Nephron progenitor cell (in vitro differentiated cells): ENCODE measurements at places on chromosomes 1 and 21.

DNA sequence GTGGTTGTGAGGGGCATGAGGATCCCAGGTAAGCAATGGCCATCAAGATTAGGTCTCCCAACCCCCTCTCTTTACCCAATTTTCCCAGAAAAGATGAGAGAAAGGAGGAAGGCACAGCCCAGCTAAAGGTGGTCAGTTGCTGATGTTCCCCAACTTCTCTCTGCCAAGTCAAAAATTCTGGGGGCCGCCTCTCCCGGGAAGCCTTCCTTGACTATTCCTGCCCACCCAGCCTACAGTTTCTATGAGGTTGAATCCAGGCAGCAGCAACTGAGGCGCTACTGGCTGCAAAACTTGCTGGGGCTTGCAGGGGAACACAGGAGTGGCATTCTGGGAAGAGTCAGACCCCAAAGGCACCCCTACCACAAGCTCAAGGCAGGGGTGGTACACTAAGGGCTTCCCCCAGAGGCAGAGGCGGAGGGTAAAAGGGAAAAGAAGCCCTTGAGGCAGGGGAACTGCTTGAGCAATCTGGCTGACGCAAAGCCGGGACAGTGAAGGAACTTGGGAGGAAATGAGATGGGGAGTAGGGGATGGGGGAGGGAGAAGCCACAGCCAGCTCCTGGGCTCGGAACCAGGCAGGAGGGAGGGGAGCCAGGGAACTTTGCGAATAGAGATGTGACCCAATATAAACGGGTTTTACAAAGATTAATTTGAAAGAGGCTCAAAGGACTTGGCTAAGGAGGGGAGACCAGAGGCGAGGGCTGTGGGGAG is 31.2 kb downstream of the SDC3 start:
- H3K27me3 ChIP-seq = peaks cover 10% of the 10 kb centered on the region
- peaks cover under 1% of the 10 kb centered on the region for H3K36me3 ChIP-seq
- H3K4me1 ChIP-seq = peaks cover 36% of the 10 kb centered on the region
- no peak overlapping the region for H3K4me3 ChIP-seq
- DNase-seq = no peak
- H3K27ac ChIP-seq = no peak overlapping the region

DNA sequence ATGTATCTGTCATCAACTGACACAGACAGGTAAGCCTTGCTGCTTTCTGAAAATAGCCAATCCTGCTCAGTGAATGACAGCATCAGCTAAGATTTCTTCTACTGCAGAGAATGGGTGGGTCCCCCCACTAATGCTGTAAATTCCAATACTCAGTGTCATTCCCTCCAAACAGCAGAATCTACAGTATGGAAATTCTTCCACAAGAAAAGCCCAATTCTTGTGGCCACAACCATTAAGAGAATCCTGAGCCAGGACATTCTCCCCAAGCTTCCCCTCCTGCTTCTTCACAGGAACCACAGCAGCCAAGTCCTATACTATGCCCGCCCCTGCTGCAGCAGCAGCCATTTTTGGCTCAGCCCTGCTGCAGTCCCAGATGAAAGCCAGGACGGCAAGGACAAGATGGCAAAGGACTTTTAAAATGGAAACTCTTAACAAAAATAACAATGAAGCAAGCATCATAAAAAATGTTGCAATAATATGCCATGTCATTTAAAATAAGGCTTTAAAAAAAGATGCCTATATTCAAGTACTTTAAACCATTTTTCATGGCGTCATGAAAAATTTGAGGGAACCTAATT is 26.8 kb downstream of the EIF4G3 start:
- no peak overlapping the region for H3K4me3 ChIP-seq
- peak overlapping the region; percentile 89 for H3K27ac ChIP-seq
- no peak for DNase-seq
- no peaks in the 10 kb centered on the region for H3K27me3 ChIP-seq
- peaks cover 14% of the 10 kb centered on the region for H3K4me1 ChIP-seq

DNA sequence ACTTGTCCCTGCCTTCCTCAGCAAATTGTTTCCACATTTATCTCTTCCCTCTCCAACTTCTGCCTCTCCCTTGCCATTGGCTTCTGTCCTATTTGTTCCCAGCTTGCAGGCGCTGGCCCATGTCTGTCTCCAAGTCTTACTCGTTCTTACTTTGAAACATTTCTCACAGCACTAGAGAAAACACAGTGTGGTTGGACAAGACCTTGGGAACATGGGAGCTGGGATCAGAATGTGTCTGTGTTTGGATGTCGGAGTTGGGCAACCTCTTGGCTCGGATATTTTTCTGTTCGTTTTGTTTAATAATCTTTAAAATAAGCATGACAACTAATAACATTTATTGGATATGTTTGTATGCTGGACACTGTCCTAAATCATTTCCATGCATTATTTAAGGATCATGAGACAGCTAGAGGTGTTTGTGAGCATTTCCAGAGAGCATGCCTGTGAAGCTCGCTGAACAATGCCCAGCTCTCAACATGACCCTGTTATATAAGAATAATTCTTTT is 5.9 kb upstream of the BRWD1 start:
- DNase-seq = no peak
- H3K36me3 ChIP-seq = peaks cover 17% of the 10 kb centered on the region
- H3K27ac ChIP-seq = peak overlapping the region; percentile 71
- H3K4me3 ChIP-seq = no peak overlapping the region
- H3K27me3 ChIP-seq = peaks cover 3% of the 10 kb centered on the region

- peaks cover 24% of the 10 kb centered on the region for H3K4me1 ChIP-seq
- DNase-seq = no peak
- H3K36me3 ChIP-seq = no peaks in the 10 kb centered on the region
- no peak overlapping the region for H3K27ac ChIP-seq
These were observed 76.4 kb downstream of the SPATA46 start for GRCh38 chr1:162300057-162300917.

- H3K36me3 ChIP-seq = no peaks in the 10 kb centered on the region
- no peak overlapping the region for H3K4me3 ChIP-seq
- H3K27ac ChIP-seq = no peak overlapping the region
- DNase-seq = no peak
- H3K4me1 ChIP-seq = peaks cover 13% of the 10 kb centered on the region
- peaks cover 7% of the 10 kb centered on the region for H3K27me3 ChIP-seq
These were observed 17.2 kb upstream of the C8A start for GRCh38 chr1:56837244-56837939.

GRCh38 chr1:155301342-155301841 is at the start of gene PKLR:
PKLR (minus strand) TSS chr1:155301438; CDS start chr1:155301395, 43 bp downstream.
- no peak within 1 kb of the TSS for H3K27ac ChIP-seq
- no peak for DNase-seq
- peaks cover 18% of the 10 kb centered on the region for H3K4me1 ChIP-seq
- H3K36me3 ChIP-seq = no peaks in the 10 kb centered on the region
- peaks cover 27% of the 10 kb centered on the region for H3K27me3 ChIP-seq
- no peak within 1 kb of the TSS for H3K4me3 ChIP-seq

DNA sequence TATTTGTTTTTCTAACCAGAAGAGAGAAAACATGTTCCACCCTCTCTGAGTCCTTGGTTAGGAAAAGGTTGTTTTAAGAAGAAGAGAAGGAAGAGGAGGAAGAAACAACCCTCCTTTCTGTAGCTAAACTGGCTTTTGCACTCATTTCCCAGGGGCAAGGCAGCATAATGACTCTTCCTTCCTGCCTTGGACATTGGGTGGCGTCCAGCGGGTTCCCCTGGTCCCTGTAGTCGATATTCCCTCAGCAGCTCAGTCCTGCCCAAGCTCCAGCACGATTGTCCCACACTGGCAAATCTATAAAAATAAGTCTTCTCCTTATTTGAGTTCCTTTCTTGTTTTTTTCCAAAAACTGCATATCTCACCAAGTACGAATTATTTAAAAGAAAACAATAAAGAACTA is 81.2 kb downstream of the TEX35 start:
- H3K4me3 ChIP-seq = no peak overlapping the region
- DNase-seq = no peak
- peaks cover 5% of the 10 kb centered on the region for H3K4me1 ChIP-seq
- no peaks in the 10 kb centered on the region for H3K27me3 ChIP-seq
- peaks cover 15% of the 10 kb centered on the region for H3K36me3 ChIP-seq

- no peak overlapping the region for H3K4me3 ChIP-seq
- H3K36me3 ChIP-seq = no peaks in the 10 kb centered on the region
- no peak for DNase-seq
- peaks cover 38% of the 10 kb centered on the region for H3K4me1 ChIP-seq
- H3K27me3 ChIP-seq = no peaks in the 10 kb centered on the region
These were observed 73.2 kb upstream of the GADD45A start for GRCh38 chr1:67611846-67612245.

- no peaks in the 10 kb centered on the region for H3K27me3 ChIP-seq
- H3K4me1 ChIP-seq = peaks cover 30% of the 10 kb centered on the region
- DNase-seq = no peak
- peaks cover 17% of the 10 kb centered on the region for H3K36me3 ChIP-seq
- peak overlapping the region; percentile 34 for H3K27ac ChIP-seq
These were observed 38.7 kb downstream of the ETNK2 start for GRCh38 chr1:204112876-204113730.

- H3K4me1 ChIP-seq = peaks cover 16% of the 10 kb centered on the region
- H3K27ac ChIP-seq = no peak overlapping the region
- no peak overlapping the region for H3K4me3 ChIP-seq
- no peaks in the 10 kb centered on the region for H3K36me3 ChIP-seq
- H3K27me3 ChIP-seq = peaks cover 78% of the 10 kb centered on the region
- no peak for DNase-seq
These were observed 3.4 kb downstream of the LINGO4 start for GRCh38 chr1:151801846-151802245.

DNA sequence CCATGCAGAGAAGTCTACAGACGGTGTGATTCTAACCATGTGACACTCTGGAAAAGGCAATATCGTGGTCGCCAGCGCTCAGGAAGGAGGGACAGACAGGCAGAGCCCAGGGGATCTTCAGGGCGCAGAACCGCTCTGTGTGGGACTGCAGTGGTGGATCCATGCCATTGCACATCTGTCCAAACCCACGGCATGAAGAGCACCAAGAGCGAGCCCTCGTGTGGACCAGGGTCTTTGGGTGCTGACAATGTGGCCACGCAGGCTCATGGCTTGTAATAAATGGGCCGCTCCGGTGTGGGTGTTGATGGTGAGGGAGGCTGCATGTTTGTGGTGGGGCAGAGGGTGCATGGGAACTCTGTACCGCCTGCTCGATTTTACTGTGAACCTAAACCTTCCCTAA is 25.3 kb upstream of the POFUT2 start:
- peaks cover 30% of the 10 kb centered on the region for H3K27me3 ChIP-seq
- H3K4me3 ChIP-seq = no peak overlapping the region
- peaks cover 14% of the 10 kb centered on the region for H3K4me1 ChIP-seq
- no peak for DNase-seq

- H3K36me3 ChIP-seq = no peaks in the 10 kb centered on the region
- H3K27ac ChIP-seq = no peak overlapping the region
- DNase-seq = no peak
- H3K4me1 ChIP-seq = no peaks in the 10 kb centered on the region
These were observed 19.8 kb downstream of the ATP6V1G3 start for GRCh38 chr1:198520524-198521254.

GRCh38 chr1:44624268-44624901 is 49.9 kb downstream of the TMEM53 start:
- H3K27ac ChIP-seq = no peak overlapping the region
- peaks cover 1% of the 10 kb centered on the region for H3K27me3 ChIP-seq
- H3K36me3 ChIP-seq = peaks cover 13% of the 10 kb centered on the region

GRCh38 chr1:229480495-229480894 is 27.6 kb downstream of the NUP133 start:
- no peak for DNase-seq
- peaks cover 69% of the 10 kb centered on the region for H3K36me3 ChIP-seq
- no peak overlapping the region for H3K4me3 ChIP-seq
- H3K27ac ChIP-seq = no peak overlapping the region
- no peaks in the 10 kb centered on the region for H3K27me3 ChIP-seq

DNA sequence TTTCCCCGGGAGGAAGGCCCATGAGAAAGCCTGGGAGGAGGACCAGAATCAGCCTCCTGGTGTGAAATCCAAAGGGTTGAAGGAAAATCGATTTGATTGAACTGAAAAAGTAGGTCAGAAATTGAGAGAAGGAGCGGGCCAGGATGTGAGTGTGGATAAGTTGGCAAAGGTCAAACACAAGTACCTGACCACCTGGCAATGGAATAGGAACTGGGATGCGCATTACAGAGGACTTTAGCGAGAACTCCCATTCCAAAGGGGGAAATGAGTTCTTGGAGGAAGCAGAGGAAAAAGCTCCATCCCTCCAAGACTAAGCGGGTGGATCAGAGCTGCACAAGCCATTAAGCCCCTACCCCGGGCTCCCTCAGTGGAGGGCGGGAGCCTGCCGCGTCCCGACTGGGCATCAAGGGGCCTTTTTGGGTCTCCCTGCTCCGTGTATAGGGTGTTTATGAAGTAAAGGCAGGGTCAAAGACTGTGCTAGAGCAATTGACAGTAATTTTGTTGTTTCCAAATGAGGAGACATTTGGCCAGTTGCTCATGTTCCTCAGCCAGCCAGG is 56.4 kb downstream of the TGFB2 start:
- H3K4me1 ChIP-seq = peaks cover 44% of the 10 kb centered on the region
- peaks cover 4% of the 10 kb centered on the region for H3K27me3 ChIP-seq
- no peak for DNase-seq
- H3K27ac ChIP-seq = peak overlapping the region; percentile 94
- peaks cover 50% of the 10 kb centered on the region for H3K36me3 ChIP-seq
- H3K4me3 ChIP-seq = no peak overlapping the region

DNA sequence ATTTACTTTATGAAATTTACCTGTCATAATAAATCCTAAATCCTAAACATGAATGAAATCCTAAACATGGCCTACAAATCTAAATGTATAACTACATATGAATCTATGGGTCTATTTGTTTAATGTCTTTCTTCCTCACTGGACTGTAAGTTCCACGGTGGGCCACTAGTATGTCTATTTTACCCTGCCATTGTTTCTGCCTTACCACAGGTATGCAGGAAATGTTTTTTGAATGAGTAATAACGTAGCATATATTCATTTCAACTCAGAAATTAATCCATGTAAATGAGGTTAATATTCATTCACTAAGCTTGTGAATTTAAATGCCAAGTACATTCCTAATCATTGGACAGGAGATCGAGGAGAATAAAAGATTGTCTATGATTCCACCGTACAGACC is 35.3 kb downstream of the B3GALNT2 start:
- H3K27me3 ChIP-seq = no peaks in the 10 kb centered on the region
- H3K27ac ChIP-seq = no peak overlapping the region
- no peak overlapping the region for H3K4me3 ChIP-seq
- DNase-seq = no peak
- H3K4me1 ChIP-seq = no peaks in the 10 kb centered on the region

- DNase-seq = no peak
- H3K4me1 ChIP-seq = no peaks in the 10 kb centered on the region
- H3K27ac ChIP-seq = no peak overlapping the region
- peaks cover 9% of the 10 kb centered on the region for H3K27me3 ChIP-seq
- H3K36me3 ChIP-seq = no peaks in the 10 kb centered on the region
These were observed 443.0 kb upstream of the RUNX1 start for GRCh38 chr21:35491920-35492678.

DNA sequence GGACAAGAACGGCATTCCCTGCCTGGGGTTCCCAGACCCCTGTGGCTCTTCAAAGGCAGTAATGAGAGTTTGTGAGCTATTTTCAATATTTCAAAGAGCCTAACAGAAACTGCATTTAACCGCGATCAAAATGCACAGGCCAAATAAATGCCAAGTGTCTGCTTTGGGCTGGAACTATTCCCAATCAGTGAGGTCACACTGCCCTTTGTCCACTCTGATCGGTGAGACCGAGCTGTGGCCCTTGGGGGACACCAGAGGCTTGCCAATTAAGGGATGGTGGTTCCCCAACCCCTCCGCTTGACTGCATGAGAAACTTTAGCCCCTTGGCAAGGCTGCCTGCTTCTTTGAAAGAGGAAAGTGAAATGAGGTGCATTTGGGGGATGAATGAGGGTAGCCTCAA is 20.3 kb downstream of the CSMD2 start:
- no peak for DNase-seq
- H3K4me1 ChIP-seq = peaks cover 9% of the 10 kb centered on the region
- H3K4me3 ChIP-seq = no peak overlapping the region
- H3K27me3 ChIP-seq = peaks cover 16% of the 10 kb centered on the region
